Right cardiac atrium (tissue), 5 donors: ENCODE measurements at places on chromosomes 1 and 21.

- no peak for DNase-seq
Observed at GRCh38 chr1:153400244-153400643, 9.4 kb upstream of the S100A8 start.

DNA sequence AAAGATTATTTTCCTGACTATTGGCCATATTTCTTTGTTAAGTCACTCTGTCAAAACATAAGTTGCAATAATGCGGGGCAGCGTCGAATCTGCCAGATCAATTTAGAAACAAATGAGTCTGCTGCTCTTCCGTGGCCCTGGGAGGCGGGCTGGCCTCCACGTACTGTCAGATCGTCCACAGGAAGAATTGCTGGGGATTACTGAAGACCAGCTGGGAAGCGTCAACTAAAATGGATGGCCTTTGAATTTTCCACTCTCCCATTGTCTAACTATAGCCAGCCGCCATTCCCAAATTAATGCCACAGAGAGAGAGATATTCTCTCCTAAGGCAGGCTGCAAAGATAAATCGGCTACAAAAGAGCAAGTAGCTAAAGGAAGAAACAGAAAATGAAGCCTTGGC, 560.2 kb downstream of the SMYD3 start:
- no peak for DNase-seq

DNA sequence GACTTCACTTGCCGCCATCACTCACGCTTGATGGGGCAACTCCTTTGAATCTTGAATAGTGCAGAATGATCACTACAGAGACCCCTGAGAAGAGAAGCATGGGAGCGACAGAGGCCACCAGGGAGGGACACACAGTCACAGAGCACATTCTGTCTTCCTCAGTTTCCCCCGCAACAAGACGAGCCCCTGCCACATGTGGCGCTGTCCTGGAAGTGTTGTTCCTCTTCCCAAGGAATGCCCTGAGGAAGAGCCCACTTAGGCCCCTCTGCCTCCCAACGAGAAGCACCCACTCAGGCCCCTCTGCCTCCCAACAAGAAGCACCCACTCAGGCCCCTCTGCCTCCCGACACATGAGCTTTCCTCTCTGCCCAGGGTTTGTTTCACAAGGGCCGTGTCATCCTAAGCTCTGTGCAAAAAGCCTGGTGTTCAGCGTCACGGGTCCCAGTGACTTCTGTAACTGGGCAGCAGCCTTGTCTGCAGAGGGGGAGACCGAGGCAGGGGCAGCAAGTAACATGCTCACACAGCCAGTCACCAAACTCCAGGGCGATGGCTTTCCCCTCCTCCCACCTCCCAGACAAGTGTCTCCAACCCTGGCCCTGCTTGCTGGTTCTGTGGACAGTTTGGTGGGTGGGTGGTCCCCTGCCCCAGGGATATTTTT, 19.8 kb downstream of the SLC37A1 start:
- no peak for DNase-seq

DNA sequence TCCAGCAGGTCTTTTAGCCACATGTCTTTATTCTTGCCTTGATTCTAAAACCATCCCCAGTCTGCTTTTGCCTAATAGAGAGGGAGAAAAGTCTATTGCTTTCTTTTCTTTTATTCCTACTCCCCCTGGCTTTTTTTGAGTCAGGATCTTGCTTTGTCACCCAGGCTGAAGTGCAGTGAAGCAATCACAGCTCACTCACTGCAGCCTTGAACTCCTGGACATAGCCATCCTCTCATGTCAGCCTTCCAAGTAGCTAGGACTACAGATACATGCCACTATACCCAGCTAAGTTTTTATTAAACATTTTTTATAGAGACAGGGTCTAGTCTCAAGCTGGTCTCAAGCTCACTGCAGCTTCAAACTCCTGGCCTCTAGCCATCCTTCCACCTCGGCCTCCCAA, 72.5 kb upstream of the PAXBP1 start:
- DNase-seq, result no peak
